ENCODE measurements at places on chromosomes 7 and 10.

- no peak for DNase-seq
These were observed 59.6 kb downstream of the SH3PXD2A start for GRCh38 chr10:103795634-103796270.

- DNase-seq, result no peak
These were observed 12.9 kb downstream of the AGK start for GRCh38 chr7:141563956-141564623.

DNA sequence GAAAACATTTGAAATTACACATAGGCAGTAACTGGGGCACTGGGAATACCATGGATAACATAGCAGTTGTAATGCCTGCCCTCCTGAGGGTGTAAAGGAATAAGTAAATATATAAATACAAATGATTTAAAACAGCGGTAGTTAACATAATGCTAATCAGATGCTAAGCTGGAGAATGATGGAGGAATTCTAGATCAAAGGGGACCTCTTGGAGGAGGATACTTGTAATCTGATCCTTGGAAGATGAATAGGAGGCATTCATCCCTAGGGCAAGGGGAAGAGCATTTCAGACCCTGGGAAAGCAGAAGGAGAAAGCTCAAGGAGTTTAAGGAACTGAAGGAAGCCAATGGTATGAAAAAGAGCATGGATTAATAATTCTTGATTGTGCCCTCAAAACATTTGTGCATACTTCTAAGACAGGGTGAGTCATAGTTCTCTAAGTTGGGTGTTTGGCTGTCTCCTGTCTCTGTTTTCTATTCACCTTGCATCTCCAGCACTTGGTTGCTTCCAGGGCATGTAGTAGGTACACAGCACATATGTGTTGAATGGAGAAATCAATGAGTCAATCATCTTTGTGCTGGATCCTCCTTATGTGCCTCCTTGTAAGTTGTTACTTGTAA, 54.8 kb upstream of the PLPP4 start:
- DNase-seq, result no peak

DNA sequence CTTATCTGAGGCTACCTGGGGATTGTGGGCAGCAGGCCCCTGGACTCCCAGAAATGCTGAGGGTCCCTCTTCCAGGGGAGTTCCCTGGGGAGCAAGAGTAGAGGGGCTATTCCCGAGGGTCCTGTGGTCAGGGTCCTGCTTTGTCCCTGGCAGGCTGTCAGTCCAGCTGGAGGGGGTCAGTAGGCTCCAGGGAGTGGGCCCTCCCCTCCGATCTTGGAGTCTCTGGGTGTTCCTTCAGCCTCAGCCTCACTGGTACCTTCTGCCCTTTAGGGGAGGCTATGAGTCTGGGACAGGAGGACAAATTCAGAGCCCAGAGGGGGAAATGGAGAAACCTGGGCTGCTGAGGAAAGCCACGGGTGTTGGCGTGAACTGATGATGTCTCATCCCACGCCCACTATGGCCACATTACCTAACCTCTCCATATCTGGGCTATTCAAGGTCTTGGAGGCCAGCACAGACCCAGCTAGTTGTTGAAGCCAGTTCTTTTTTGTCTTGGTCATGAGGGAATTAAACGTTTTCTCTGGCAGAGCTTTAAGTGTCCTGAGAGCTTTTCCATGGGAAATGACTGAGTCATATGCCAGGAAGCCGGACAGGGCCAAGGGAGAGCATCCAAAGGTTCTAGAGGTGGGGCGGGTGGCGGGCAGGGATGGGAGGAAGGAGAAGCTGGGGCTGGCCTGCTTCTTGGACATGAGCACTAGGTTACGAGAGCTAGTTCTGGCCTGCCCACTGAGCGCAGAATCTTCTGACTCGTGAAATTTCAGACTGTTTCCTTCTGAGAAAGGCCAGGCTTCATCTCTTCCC, 6.2 kb downstream of the CALHM2 start:
- peak; percentile 68 for DNase-seq

DNA sequence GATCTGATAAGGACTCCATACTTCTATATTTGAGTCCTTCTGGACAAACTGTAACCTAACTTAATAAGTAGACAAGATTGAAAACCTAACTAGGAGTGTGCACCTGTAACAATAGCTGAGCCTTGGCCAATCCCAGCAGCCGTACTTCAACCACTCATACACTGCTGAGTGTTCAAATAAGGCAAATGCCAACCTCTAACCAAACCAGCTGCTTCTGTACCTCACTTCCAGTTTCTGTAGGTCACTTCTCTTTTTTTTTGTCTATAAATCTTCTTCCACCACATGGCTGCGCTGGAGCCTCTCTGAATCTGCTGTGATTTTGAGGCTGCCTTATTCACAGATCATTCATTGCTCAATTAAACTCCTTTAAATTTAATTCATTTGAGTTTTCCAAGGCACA, 753.2 kb downstream of the DNAJB9 start:
- no peak for DNase-seq
